Testis (tissue), 5 donors: ENCODE measurements at places on chromosomes 4 and X.

DNA sequence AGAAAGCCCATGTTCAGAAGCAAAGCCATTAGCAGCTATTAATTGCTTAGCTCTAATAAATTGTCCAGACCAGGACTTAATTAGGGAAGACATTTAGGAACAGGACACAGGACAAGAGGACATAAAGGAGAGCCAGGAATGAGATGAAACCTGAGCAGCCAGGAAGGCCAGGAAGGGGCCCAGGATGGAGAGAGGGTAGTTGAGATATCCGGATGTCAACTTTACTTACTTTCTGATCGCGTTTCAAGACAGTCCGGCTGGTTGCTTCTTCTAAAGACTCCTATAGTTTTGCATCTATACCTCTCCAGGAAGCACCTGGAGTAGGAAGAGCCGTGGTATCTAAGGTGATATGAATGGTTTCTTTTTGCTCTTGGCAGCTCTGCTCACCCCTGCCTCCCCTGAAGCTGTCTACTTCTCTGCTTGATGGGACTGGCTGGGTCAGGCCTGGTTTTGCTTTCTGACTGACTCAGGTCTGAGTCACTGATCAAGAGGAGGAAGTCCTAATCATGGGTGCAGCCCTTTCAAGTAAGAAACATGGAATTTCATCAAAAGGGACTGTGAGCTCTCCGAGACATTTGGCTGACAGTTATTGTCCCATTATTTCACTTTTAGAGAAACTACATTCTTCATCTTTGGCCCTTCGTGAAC lies 733.3 kb downstream of the RPA4 start:
- DNase-seq, result no peak

DNA sequence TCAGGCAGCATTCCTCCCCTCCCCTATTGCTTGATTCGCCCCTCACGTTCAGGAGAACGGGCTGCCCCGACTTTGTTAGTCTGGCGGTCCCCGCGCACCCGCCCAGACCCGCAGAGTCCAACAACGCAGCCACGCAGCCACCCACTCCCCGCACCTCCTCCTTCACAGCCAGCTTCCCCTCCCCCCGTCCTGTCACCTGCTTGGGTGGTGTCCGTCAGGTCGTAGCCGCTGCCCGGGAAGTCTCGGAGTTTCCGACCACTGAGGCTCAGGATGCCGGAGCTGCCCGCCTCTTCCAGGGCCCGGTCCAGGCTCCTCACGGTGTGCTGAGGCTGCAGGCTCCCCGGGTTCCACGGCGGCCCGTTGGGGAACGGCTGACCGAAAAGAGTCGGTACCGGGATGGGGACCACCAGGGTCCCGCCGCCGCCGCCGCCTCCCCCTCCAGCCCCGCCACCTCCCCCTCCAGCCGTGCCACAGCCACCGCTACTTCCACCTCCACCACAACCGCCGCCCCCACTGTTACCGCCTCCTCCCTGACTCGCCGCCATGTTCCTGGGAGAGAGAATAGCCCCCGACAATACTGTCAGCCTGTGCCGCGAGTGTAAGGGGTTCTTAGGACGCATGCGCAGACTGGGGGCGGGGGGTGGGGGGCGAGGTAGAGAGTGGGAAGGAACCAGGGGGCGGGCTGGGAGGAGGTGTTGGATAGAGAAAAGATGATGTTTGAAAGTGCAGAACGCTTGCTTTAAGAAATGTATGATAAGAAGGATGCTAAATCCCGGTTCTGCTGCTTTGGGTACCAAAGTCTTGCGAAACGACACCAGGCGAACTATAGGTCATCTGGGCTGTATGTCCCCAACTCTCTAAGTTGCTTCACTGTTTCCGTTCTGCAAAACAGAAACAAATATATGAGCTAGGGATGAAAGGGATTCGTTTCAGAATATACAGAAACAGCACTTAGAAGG lies at the start of gene LRCH2:
Gene LRCH2, minus strand, starts transcription at position 600 of the 959 bp plus-strand sequence. Its CDS starts 55 bp downstream, at position 545.
- peak; percentile 43 for DNase-seq

DNA sequence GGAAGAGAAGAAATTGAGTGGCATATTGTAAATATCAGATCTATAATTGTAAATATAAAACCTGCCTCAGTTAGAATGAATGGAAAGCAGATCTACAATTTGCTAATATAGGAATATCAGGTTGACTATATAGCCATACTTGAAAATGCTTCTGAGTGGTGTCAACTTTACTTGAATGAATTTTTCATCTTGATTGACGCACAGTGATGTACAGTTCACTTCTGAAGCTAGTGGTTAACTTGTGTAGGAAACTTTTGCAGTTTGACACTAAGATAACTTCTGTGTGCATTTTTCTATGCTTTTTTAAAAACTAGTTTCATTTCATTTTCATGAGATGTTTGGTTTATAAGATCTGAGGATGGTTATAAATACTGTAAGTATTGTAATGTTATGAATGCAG lies 132.6 kb downstream of the TET2 start:
- no peak for DNase-seq

DNA sequence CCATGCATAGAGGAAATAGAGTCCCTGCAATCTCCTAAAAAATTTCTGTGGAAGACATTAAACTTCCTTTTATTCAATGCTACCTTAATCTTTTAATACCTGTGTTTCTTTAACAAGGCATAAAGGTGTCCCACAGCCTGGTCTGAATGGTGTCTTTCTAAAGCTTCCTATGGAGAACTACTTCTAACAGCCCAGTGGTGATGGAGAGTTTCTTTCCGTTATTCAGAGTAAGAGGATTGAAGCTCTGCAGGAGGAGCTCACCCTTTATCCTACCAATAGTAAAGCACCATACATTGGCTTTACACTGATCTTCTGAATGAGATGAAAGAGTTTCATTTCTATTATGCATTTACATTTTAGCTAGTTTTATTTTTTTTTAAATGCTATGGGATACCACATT lies 1362.4 kb upstream of the ADGRL3 start:
- no peak for DNase-seq

DNA sequence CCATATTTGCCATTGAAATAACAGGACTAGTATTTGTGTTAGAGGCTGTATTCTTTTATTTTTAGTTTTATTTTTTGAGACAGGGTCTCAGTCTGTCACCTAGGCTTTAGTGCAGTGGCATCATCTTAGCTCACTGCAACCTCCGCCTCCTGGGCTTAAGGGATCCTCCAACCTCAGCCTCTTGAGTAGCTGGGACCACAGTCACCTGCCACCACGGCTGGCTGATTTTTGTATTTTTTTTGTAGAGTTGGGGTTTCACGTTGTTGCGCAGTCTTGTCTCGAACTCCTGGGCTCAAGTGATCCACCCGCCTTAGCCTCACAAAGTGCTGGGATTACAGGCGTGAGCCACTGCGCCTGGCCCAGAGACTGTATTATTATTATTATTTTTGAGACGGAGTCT lies 15.3 kb downstream of the TMEM131L start:
- no peak for DNase-seq

GRCh38 chr4:26468977-26469376 lies 21.3 kb downstream of the CCKAR start:
- DNase-seq, result no peak

DNA sequence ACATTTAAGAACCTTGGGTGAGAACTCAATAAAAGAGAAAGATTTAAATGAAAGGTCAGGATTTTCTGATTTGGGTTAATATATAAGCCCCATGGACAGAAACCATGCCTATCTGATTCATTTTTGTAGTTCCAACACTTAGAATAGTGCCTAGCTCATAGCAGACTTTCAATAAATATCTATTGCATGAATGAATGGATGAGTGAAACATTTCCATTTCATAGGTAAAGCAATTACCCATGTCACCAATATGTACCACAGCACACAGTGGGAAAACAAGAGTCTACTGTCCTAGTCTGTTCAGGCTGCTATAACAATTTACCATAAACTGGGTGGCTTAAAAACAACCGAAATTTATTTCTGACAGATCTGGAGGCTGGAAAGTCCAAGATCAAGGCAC lies 63.9 kb upstream of the PTPN13 start:
- no peak for DNase-seq

DNA sequence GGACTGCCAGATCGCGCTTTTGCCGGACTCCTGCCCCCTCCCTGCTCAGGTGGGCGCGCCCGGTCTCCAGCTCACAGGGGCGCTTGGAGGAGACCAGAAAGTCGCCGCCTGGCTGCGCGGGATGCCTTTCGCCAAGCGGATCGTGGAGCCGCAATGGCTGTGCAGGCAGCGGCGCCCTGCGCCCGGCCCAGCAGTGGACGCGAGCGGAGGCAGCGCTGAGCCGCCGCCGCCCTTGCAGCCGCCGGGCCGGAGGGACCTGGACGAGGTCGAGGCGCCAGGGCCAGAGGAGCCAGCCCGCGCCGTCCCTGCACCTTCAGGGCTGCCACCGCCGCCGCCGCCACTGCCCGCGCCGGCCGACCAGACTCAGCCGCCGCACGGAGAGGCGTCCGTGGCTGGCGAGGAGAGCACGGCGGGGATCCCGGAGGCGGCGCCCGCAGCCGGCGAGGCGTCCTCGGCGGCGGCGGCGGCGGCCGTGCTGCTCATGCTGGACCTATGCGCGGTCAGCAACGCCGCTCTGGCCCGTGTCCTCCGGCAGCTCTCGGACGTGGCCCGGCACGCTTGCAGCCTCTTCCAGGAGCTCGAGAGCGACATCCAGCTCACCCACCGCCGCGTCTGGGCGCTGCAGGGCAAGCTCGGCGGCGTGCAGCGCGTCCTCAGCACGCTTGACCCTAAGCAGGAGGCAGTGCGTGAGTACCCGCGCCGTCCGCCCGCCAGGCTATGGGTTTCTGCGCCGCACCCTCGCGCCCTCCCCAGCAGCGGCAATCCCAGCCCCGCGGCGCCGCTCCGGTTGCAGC lies 834 bp downstream of the NHS start:
- peak; percentile 16 for DNase-seq

DNA sequence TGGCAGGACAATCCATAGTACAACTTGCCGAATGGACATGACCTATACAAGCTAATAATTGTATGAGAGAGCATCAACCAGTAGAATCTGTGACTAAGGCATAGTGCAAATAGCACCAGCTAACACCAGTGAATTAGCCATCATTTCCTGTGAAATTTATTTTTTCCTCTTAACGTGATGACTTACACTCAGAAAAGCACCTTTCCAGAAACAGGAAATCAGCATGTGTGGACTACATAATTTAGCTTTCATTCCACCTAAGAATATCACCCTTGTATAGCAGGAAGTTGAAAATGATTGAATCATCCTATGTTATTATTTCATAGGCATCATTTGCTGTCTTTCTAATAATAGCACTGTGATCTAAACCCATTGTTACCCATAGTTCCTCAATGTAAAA lies 1393.4 kb upstream of the PCDH7 start:
- no peak for DNase-seq

DNA sequence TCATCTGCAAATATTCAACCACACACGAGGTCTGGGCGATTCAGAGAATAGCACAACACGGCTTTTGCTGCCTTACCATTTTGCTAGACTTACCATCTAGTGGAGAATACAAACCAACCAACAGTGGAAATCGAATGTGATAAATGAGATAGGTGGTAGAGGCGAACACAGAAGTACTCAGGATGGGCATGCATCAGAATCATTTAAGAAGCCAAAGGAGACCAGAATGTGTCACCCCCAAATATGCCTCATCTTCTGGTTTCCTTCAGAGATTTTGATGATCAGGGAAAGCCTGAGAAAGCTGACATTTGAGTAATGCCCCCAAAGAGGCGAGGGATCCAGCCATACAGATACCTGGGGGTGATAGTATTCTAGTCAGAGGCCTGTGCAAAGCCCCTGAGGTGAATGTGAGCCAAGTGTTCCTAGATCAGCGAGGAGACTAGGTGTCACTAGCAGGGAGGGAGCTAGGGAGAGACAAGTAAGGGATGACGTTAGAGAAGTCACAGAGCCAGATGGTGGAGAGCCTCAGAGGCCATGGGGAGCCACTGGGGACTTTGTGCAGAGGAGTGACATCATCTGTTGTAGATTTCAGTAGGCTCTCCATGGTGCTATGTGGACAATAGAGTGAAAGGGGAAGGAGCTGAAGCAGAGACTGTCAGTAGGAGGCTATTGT lies 1.7 kb downstream of the MTMR1 start:
- no peak for DNase-seq

DNA sequence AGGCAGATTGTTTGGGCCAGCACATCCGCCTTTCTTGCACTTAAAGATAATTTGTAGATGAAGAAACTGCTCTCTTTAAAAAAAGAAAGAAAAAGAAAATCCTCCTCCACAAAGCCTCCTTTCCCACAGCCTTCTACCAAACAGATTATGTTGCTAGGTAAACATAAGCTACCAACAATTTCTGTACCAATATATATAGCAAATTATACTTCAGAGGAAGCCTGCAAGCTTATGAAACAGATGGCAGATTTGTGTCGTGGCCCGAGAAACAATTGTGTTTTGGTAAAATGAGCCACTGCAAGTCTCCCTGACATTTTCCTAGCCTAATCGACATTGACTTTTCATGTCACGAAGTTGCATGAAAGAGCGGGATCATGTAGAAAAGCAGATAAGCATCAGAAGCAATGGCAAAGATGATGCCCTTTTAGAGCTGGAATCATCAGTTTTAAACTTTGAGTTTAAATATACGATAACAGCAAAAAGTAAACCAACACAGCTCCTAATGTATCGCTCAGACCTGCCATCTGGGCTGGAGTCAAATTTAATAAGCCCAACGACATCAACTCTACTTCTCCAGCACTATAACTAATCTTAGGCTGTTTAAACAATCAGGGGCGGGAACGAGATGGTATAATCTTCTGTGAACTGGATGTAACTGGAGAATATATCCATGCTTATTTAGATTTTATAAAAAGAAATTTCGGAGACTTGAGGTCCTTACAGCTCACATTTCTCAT lies 94.9 kb upstream of the PLAC1 start:
- no peak for DNase-seq

GRCh38 chrX:40644821-40645358 lies 2.5 kb downstream of the CXorf38 start:
- DNase-seq, result peak; percentile 66

DNA sequence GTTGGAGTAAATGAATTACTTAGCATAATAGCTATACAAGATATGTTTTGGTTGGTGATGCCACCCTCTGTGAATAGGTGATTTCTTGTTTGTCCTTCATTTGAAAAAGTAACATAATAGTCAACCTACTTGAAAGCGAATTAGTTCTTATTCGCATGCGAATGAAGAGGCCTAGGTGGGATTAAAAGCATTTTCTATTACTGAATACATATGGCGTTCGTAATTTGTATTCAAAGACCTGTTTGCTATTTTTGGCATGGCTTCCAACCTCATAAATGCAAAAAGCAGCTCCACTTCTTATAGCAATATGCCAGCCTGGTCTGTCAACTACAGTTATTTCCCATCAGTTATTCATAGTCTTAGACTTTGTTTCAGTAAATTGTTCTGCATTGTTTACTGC lies 261.3 kb downstream of the TENM3 start:
- no peak for DNase-seq

DNA sequence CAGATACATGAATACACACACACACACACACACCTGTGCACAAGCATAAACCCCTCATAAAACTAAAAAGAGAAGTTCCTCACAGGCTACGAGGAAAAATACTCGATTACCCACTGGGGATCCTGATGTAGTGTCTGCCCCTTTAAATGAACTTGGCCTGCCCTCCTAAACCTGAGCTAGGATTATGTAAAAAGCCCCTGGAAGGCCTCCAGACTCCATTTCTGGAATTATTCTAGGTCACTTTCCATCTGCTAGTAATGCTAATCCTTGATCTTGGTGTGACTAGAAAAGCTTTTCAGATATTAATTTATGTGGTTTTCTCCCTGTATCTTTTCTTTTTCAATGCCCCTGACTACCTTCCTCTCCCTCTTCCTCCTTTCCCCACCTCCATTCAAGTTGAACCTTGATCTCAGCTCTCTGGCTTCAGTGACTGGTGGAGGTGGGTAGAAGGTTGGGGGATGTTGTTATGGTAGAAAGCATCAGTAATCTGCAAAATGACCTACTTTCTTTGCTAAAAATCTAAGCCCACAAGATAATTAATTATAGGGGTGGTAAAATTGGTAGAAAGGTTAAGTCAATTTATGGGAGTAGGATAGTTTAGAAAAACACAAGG lies 25.5 kb upstream of the ZNF330 start:
- no peak for DNase-seq
